Stimulated activated naive CD4-positive, alpha-beta T cell (primary cell): ENCODE measurements at places on chromosomes 6 and 20.

GRCh38 chr6:17361013-17361412 lies 32.4 kb upstream of the CAP2 start:
- no peak for DNase-seq

DNA sequence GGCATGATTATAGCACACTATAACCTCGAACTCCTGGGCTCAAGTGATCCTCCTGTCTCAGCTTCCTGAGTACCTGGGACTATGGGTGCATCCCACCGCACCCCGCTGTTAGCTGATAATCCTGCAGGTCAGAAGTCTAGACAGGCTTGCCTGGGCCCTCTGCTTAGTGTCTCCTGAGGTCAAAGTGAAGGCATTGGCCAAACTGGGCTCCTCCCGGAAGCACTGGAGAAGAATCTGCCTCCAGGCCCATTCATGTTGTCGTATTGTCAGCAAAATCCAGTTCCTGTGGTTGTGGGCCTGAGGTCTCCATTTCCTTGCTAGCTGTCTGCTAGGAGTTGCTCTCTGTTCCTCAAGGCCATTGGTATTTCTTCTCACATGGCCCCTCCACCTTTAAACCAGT lies 6.3 kb upstream of the MROH8 start:
- DNase-seq = no peak

DNA sequence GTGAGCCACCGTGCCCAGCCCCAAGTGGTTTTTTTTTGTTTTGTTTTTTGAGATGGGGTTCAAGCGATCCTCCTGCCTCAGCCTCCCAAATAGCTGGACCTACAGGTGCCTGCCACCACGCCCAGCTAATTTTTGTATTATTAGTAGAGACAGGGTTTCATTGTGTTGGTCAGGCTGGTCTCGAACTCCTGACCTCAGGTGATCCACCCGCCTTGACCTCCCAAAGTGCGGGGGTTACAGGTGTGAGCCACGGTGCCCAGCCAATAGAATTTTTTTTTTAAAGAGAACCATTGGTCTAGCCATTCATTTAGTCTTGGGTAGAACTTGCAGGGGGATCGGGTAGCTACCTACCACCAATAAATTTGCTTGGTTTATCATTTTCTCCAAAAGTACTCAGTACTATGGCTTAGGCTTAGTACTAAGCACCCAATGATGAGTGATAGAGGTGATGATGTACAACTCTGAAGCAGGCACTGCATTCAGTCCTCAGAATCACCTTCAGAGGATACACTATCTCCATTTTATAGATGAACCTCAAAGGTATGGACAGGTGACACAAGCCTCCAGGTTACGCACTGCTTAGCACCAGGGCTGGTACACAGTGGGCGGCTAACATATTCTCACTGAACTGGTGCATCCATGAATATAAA lies 12.9 kb upstream of the C20orf203 start:
- no peak for DNase-seq

DNA sequence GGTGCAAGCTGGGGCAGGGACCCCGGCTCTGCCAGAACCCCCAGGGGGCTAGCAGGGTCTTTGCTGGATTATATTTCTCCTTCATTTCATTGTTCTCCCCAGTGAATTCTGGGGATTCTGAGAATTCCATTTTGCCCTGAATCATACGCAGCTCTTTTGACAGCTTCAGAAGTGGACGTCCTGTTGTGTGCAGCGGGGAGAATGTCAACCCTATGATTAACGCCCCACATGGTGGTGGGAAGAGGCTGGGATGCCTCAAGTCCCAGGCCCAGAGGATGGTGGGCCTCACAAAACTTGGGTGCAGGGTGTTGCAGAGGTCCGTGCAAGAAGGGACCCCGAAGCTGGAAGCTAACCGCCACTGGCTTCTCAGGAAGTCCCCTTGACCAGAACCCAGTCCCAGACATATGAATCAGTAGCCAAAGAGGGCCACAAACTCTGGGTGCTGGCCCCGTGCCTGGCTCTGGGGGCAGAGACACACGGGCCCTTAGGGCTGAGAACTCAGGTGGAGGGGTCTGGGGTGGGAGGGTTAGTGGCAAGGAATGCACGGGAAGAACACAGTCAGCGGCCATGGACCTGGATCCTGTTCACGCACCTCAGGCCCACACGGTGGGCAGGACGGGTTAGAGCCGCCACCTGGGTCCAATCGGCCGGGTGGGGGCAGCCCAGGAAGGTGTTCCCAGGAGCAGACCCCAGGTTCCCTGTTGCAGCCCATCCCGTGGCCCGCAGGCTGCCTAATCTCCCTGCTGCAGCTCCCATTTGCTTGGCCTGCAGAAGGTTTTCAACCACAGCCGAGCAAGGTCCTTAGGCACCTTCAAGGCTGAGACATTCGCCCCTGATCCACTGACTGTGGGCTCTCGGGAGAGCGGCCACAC lies 51.2 kb downstream of the YTHDF1 start:
- DNase-seq = no peak

- DNase-seq = no peak
Observed at GRCh38 chr6:21749754-21750153, 156.2 kb downstream of the SOX4 start.

DNA sequence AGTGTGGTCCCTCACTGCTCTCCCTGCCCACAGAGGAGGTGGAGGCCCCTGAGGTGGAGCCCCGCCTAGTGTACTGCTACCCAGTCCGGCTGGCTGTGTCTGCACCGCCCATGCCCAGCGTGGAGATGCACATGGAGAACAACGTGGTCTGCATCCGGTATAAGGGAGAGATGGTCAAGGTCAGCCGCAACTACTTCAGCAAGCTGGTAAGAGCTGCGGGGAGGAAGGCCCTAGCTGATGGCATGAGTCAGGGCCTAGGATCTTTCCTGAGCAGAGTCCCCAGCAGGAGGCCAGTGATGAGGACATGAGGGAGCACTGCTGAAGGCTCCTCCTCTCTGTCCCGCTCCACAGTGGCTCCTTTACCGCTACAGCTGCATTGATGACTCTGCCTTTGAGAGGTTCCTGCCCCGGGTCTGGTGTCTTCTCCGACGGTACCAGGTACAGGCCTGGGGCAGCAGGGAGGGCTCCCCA lies 11.2 kb downstream of the PCIF1 start:
- no peak for DNase-seq

- no peak for DNase-seq
Observed at GRCh38 chr6:44278774-44279697, 8.8 kb downstream of the TMEM151B start.

GRCh38 chr6:167047554-167047953 lies 48.4 kb downstream of the CEP43 start:
- DNase-seq = no peak

GRCh38 chr6:125787791-125788190 lies 3.0 kb upstream of the NCOA7 start:
- no peak for DNase-seq

DNA sequence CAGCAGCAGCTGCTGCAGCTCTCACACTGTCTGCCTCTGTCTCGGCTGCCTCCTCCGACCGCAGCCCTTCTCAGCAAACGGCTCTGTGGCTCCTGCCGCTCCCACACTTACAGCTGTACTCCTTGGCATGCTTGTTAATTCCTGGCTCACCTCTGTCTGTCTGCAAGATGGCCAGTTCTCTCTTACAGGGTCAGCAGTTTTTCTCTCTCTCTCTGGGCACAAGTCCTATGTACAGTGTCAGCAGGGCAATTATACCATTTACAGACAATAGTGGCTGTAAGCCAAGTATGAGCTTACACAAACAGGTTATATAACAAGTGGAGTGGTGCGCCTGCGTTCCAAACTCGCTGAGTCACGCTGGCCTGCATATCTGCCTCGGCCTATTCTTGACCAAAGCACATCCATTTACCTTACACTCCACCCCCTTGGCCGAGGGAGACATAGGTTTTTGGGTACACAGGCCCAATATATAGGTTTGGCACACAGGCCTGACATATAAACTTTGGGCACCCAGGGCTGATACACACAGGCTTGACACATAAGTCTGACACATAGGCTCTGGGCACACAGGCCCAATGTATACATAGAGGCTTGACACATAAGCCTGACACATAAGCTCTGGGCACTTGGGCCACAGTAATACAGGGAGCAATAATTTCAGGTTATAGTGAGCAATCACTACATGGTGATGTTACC lies 4.4 kb downstream of the ZKSCAN3 start:
- no peak for DNase-seq

- DNase-seq = peak; percentile 42
Observed at GRCh38 chr20:3786126-3786484, 435 bp downstream of the CENPB start.

- no peak for DNase-seq
Observed at GRCh38 chr20:21546355-21546754, 32.5 kb upstream of the NKX2-2 start.

DNA sequence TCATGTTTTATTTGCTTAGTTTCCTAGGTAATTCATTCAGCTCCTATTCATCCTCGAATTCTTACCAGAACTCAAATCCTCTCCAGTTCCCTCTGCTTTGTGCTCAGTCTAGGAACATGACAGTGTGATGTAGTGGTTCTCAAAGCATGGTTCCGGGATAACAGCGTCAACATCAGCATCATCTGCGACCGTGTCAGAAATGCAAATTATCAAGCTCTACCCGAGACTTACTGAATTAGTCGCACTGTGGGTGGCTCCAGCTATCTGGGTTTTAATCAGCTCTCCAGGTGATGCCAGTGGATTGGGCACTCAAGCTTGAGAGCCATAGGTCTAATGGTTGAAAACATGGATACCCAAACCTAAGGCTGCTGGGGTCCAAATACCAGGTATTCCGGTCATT lies 7.7 kb upstream of the STK35 start:
- DNase-seq = no peak

DNA sequence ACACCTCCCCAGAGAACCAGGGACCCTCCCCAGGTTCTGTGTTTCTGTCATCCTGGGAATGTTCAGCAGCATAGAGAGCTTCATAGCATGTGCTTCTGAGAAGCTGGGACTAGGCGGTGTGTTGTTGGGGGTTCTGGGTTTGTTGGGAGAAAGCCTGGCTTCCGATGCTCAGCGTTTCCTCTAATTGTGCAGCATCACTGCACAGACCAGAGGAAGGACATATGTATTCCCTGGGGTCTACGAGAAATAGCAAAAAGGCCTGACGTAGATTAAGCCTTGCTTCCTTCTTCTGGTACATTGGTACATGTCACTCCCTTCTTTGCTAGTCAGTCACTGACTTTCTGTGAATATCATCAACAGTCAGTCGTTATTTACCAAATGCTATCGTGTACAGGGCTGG lies 96.9 kb upstream of the SGK1 start:
- no peak for DNase-seq

DNA sequence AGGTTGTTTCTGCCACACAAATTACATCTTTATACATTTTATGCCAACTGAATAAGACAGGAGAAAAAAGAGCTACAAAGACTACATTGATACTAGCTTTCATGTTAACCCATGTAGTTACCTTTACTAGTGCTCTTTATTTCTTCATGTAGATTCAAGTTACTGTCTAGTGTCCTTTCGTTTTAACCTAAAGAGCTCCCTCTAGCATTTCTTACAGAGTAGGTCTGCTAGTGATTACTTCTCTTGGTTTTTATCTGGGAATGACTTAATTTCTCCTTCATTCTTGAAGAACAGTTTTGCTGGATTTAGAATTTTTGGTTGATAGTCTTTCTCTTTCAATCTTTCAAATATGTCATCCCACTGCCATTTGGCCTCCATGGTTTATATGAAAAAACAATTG lies 21.2 kb upstream of the NOP56 start:
- no peak for DNase-seq

DNA sequence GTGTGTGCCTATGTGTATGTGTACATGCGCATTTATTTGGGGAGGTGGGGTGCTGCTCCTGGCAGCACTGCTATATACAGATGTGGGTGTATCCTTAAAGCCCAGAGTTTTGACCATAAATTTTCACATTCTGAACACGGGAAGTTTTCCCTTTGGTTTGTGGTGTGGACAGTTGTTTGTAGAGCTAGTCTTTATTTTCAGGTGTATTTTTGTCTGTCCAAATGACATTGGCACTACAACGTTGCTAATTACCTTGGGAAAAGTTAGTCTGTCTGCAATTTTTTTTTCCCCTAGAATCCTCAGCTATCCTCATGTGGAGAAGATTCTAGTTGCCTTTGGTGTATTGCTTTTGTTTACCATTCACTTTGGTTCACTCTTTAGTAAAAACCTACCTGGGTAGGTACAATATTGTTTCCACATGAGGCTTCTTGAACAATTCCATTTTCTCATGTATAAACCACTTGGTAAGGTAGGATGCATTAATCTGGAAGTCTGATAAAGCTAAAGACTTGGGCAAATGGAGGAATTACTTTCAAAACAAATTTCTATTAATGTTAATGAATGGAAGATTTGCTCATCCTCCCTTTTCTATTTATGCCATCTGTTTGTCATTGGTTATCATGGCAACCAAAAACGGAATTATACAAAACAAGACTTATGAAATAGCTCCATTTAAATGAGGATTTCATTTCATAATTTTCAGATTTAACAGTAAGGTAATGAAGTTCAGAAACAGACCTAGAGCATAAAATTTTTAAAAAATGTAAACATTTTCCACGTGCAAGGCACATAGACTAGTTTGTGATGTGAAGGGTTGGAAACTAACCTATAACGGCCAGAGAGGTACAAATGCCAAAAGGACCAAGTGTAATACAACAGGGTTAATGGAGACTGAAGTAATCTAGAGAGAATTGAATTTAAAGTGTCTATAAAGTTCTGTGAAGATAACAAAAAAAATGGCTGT lies 3.9 kb downstream of the CCN2 start:
- DNase-seq = no peak

DNA sequence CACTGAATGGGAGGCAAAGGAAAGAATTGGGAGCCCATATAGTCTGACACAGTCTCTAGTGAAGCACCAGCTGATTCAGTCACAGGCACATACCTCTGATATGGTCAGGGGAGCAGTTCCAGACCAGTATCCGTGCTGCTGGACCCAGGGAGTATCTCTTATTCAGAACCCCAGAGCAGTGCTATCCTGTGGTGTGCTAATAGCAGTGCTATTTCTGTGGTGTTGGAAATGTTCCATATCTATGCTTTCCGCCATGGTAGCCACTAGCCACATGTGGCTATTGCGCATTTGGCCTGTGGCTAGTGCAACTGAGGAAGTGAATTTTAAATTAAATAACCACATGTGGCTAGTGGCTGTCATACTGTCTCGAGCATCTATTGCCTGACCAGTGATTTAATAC lies 11.0 kb downstream of the SCUBE3 start:
- DNase-seq = no peak

GRCh38 chr6:136571496-136571895 lies 21.3 kb upstream of the MAP7 start:
- no peak for DNase-seq

DNA sequence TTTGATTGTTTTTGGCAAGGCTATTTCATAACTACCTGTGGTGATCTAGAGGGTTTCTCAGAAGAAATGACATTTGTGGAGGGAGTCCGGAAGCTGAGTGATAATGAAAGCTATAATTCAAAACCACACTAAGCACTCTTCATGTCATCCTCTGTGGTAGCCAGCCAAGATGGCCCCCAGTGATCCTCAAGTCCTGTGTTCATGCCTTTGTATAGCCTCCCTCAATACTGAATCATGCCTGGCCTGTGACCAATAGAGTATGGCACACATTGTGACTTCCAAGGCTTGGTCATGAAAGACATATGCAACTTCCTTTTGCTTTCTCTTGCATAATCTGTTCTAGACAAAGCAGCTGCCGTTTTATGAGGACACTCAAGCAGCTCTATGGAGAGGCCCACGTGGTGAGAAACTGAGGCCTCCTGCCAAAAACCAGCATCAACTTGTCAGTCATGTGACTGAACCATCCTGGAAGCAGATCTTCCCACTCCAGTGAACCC lies 12.8 kb upstream of the DNAAF9 start:
- no peak for DNase-seq

GRCh38 chr6:127277878-127278843 lies 11.5 kb downstream of the RNF146 start:
- no peak for DNase-seq

- no peak for DNase-seq
Observed at GRCh38 chr6:84618046-84618752, 146.2 kb downstream of the TBX18 start.

GRCh38 chr6:70041411-70041810 lies 175.1 kb downstream of the COL19A1 start:
- DNase-seq = no peak
